ENCODE measurements at places on chromosomes 3 and 15. TPM values are rescaled to one million over a fixed set of nuclear protein-coding genes. Genes with fewer than 3 reads are reported as not detected.

Gene CCDC39
- not detected for total RNA-seq

Gene XXYLT1
- total RNA-seq, result 10.5 TPM

Gene SCAMP5
- total RNA-seq, result 1.3 TPM

Gene LIPH
- total RNA-seq, result 5.6 TPM

Gene TMC3
- not detected for total RNA-seq

Gene MINDY2
- total RNA-seq, result 25.0 TPM

Gene REC114
- not detected for total RNA-seq

Gene RLBP1
- total RNA-seq, result not detected

Gene SH2D7
- not detected for total RNA-seq

Gene CEMIP
- total RNA-seq, result 2.9 TPM

Gene NPAP1
- total RNA-seq, result not detected

Gene TEX55
- total RNA-seq, result not detected

Gene CCNB2
- 2.3 TPM for total RNA-seq

Gene MAGI1
- total RNA-seq, result 5.0 TPM

Gene TUBGCP5
- 18.9 TPM for total RNA-seq

Gene PLAAT1
- total RNA-seq, result 1.6 TPM

Gene BDH1
- total RNA-seq, result 13.7 TPM

Gene EXD1
- under 0.01 TPM for total RNA-seq

Gene TRAIP
- total RNA-seq, result 0.79 TPM

Gene LINGO1
- not detected for total RNA-seq

Gene SAMD7
- total RNA-seq, result not detected

Gene NME9
- total RNA-seq, result not detected

Gene ZNF385D
- under 0.01 TPM for total RNA-seq

Gene GOLGA8B
- total RNA-seq, result 48.7 TPM

Gene SEMA3B
- 2.3 TPM for total RNA-seq

Gene FES
- 3.2 TPM for total RNA-seq

Gene FOXL2
- total RNA-seq, result 0.26 TPM

Gene P2RY14
- total RNA-seq, result not detected

Gene HDGFL3
- 39.8 TPM for total RNA-seq

Gene ANKUB1
- 0.26 TPM for total RNA-seq

Data from bronchial epithelial cell (primary cell).